ENCODE measurements at places on chromosomes 5 and 9.

GRCh38 chr5:122602700-122603099 lies 172.2 kb upstream of the SNX2 start:
- DNase-seq: no peak

- DNase-seq: no peak
Measured at GRCh38 chr5:151374539-151374938, 27.2 kb upstream of the SLC36A2 start.

GRCh38 chr5:23655674-23656073 lies 148.3 kb downstream of the PRDM9 start:
- DNase-seq: no peak

DNA sequence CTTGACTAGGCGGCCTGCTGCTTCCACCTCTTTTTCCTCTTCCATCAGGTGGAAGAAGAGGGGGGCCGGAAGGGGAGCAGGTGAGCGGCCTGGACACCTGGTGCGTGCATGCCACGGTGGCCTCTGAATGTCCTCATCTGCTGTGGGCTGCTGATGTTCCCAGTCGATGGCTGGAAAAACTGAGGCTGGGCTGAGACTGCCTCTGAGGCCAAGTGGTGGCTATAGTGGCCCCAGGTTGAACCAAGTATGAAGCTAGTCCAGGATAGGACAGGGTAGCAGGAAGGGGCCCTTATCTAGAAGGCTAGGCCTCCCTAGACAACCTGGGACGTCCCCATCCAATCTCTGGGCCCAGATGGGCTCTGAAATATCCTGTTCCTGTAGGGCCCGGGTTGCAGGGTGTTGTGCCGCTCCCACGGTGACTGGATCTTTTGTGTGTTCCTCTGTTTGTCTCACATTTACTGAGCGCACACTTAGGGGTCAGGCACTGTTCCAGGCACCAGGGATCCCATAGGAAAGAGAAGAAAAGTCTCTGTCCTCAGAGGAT lies 753 bp upstream of the NR5A1 start:
- DNase-seq: no peak

DNA sequence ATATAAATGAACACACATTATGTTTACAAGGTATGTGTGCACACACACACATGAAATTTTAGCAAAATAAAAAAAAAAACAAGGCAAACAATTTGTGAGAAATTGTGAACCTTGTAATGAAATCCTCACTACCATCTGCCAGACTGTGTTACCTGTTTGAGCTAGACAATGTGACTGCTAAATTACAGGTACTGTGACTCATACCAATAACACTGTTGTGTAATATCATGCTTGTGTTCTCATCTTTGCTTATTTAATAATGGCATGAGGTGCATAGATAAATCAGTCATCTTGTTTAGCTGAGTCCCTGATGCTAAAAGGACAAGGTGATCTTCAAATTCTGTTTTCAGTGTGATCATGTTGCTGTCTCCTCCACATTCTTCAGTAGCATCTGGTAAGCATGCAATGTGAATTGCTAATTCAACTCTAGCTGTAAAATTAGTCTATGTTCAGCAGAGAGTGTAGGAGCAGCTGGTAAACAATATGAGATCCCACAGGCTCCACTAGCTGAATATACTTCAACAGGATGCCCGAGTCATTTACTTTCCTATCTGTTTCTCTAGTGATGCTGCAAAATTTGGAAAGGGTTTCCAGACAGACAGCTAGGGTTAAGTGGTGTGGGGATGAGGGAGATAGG lies 966.3 kb upstream of the C9orf72 start:
- no peak for DNase-seq

DNA sequence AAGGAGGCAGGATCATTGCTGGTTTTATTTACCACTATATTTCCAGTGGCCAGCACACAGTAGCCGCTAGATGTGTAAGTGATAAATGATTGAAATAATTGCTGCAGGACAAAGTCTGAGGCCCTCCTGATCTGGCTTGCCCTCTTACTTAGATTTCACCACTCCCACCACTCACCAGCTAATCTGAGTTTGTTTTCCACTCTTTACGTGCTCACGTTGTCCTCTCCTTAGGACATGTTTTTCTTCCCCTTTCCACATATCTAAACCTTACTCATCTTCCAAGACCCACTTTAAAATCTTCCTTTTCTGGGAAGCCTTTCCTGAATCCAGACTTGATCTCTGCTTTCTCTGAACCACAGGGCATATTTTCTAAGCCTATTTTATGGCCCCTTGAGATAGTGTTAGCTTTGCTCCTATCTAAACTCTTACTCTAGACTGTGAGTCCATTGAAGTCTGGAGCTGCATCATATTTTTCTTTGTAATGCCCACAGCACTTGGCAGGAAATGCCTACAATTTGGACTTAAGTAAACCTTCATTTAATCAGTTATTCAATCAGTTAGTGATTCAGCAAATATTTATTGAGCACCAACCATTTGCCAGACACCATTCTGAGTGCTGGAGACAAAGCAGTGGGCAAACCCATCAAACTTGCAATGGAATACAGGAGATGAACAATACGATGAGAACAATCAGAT lies 2.4 kb downstream of the TLR4 start:
- DNase-seq: no peak

- peak; percentile 61 for DNase-seq
Measured at GRCh38 chr9:116998305-116998704, 311.2 kb downstream of the TRIM32 start.

GRCh38 chr5:154174091-154174490 lies 16.4 kb upstream of the GALNT10 start:
- no peak for DNase-seq

DNA sequence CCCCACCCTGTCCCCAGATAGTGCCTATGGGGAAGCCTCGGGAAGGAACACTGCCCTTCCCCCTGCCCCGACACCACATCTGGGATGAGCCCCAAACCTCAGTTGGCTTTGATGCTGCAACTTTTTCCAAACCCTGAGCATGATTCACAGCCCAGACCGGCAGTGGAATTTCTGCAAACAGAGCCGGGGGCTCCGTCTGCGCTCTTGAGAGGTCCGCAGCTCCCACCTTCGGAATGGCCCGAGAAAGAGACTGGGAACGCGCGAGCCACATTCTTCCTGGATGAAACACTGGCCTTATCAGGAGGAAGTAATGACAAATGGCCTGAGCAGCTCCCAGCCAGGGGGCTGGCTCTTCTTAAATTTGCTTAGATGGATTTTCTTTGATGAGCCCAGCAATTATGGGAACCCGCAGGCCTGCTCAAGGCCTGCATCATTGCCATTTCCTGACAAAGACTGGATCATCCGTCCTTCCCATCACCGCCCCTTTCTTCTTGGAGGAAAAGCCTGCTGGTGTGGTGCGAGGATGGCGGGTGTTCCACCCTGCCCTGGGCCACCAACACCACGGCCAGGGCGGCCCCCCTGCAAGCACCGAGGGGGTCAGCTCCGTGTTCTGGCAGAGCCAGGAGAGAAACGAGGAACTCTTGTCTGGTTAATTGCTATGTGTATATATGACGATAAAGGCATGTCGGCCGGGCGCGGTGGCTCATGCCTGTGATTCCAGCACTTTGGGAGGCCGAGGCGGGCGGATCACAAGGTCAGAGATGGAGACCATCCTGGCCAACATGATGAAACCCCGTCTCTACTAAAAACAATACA lies 38.8 kb upstream of the COL5A1 start:
- DNase-seq: peak; percentile 86

DNA sequence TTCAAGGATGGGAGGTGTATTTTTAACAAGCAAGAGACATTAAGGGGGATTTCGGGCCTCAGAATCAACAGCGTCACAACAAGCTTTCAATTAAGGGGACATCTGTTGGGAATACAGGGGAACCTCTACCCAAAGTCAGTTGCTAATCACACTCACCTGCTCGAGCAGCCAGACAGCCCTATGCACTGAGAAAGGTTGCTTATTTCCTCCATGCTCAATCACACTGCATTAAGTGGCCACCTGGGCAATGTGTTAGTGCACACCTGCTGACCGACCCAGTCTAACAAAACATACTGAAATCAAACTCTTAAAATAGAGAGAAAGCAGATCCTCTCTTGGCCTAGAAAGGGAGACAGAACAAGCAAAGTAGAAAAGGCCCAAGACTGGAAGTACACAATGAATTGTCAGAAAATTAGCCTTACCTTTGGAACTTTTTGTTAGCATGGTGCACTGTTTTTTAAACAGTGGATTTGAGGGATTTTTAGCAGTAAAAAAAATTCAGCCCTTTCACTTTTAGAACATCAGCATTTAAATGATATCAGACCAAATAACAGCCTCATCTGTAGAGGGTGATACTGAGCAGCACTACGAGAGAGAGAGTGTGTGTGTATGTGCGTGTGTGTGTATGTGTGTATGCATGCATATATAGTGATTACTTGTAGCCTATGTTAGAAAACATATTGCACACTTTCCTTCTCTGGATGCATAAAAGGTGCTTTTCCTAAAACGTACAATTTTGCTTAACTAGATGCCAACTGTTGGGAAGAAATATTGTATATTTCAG lies 1118.6 kb upstream of the DMAC1 start:
- peak; percentile 19 for DNase-seq

GRCh38 chr5:69075522-69076179 lies 18.2 kb upstream of the SLC30A5 start:
- no peak for DNase-seq

DNA sequence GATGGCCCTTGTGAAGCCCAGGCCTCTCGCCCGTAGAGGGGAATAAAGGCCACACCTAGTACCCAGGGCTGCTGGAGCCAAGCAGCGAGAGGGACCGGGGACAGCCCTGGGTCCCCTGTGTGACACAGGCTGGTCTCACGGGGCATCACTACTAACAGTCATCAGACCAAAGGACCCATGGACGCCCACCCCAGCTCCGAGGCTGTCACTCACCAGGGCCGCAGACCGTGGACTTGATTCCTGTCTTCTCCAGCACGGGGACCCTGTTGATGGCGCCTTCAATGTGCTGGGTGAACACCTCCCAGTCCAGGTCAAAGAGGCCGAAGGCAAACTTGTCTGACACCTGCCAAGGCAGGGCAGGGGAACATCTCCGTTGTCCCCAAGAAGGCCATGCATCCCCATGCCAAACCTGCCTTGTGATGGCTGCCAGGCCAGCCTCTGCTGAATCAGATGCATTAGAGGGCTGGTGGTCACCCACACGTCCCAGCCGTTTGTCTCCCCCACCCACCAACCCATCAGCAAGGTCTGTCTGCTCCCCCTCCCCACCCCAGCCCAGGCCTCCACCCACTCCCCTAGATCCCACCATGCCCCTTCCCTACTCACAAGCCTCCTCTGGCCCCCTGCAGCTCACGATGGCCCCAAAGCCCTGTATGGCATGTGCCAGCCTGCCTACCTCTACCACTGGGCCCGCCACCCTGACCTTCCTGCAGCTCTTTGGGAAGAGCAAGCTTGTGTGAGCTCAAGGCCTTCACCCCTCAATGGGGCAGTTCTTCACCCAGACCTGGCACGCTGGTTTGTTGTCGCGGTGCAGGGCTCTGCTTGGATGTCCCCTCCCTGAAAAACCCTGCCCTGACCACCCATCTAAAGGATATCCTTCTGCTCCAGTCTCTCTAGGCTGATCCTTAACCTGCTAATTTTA lies 20.8 kb downstream of the SARDH start:
- no peak for DNase-seq

GRCh38 chr5:5288201-5288600 lies 134.3 kb upstream of the ICE1 start:
- DNase-seq: no peak

All from stomach (tissue), 19 donors.